A673 (cell line): ENCODE measurements at places on chromosomes 5 and 9. TPM values are rescaled to one million over a fixed set of nuclear protein-coding genes. Genes with fewer than 3 reads are reported as not detected.

DNA sequence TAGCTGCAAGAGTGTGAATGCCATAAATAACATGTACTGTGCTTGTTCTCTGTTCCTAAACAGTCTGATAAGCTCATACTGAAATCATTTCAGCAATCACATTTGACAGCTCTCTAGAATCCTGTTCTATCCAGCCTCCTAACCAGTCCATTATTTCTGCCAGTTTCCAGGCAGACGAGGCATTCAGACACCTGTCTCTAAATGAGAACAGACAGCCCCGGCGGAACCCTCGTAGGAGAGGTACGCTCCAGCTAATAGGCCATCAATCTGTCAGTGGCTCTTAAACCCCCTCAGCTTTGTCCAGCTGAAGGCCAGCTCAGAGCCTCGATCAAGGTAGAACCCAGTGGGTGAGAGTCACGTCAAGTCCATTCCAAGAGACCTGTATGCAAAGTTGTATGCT lies 272.3 kb downstream of the GLIS3 start:
- no peaks in the 10 kb centered on the region for H3K36me3 ChIP-seq
- H3K4me1 ChIP-seq: no peaks in the 10 kb centered on the region
- H3K27me3 ChIP-seq: peaks cover 14% of the 10 kb centered on the region

OLFML2A gene
- total RNA-seq: 1.4 and 2.9 TPM in 2 replicates

CCDC183 gene
- total RNA-seq: 0.46 TPM in 1 of 2 replicates, not detected in the other

SHC3 gene
- total RNA-seq: 5.5 and 6.6 TPM in 2 replicates

DNA sequence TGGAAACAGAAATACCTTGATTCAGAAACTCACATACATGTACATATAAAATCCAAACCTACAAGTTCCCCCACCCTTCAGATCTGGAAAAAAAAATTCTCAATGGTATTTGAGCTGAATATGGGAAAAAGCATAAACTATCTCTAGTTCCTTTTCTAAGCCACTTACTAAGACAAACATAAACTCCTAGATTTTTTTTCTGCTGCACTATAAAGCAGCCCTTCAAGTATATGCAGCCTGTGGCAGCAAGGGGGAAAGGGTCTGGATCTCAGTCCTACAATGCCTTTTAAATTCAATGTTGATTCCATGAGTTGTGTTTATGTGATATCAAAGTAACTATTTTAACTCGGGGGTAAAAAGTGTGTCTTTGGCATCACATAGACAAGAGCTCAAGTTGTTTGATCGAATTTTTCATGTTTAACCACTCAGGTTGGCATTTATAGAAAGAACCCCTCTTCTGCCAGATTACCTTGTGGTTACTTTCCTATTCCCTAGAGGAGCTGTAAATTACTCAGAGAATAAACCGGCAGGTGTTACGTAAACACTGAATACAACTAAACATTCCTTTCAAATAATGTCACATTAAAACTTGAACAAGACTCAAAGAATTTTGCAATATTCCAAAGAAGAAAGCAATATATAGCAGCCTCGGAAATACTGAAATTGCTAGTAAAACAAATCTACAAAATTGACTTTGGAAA lies 91.8 kb upstream of the FER start:
- H3K36me3 ChIP-seq: no peaks in the 10 kb centered on the region
- no peak for DNase-seq
- H3K27me3 ChIP-seq: no peaks in the 10 kb centered on the region

- no peaks in the 10 kb centered on the region for H3K36me3 ChIP-seq
- H3K27ac ChIP-seq: no peak overlapping the region
- DNase-seq: no peak
- no peaks in the 10 kb centered on the region for H3K27me3 ChIP-seq
- H3K4me1 ChIP-seq: no peaks in the 10 kb centered on the region
Observed at GRCh38 chr9:117437283-117437682, 22.4 kb upstream of the ASTN2 start.

DNA sequence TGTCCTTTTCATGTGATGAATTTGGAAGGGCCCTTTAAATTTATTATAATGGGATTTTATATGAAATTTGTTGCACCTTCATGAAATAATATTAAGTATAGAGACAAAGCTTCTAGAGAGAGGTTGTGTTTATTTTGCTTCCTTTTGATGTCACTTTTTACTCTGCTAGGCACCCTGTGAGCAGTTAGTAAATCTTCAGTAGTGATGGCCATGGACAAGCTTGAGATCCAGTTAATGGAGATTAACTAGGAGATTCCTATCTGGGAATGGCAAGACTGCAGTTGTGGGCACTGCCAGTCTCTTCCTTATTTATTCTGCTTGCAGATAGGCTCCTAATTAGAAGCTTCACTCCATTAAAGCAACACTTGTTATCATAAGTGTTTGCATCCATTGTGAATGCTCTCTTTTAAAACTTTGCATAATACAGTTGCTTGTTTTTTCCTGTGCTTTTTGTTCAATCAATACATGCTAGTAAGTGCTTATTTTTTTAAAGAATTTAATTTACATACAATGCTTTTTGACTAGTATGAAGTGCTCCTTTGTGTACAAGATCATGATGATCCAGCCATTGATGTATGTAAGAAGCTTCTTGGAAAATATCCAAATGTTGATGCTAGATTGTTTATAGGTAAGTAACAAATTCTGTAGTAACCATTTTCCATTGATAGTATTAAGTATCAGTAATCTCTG lies 25.9 kb downstream of the UGCG start:
- H3K4me3 ChIP-seq: no peak overlapping the region
- no peaks in the 10 kb centered on the region for H3K27me3 ChIP-seq

GRCh38 chr5:31362931-31363568 lies 168.8 kb downstream of the DROSHA start:
- H3K4me1 ChIP-seq: no peaks in the 10 kb centered on the region
- H3K27me3 ChIP-seq: no peaks in the 10 kb centered on the region
- no peaks in the 10 kb centered on the region for H3K36me3 ChIP-seq
- no peak for DNase-seq
- no peak overlapping the region for H3K27ac ChIP-seq

ANKRD34B gene
- total RNA-seq: not detected in 2 replicates

NPR3 gene
- total RNA-seq: 5.3 and 6.0 TPM in 2 replicates

ARHGEF28 gene
- 3.4 and 3.5 TPM in 2 replicates for total RNA-seq

RAB3C gene
- 0.07 and 0.64 TPM in 2 replicates for total RNA-seq

GRCh38 chr5:65812648-65813047 lies 90.6 kb downstream of the NLN start:
- H3K4me1 ChIP-seq: no peaks in the 10 kb centered on the region
- H3K4me3 ChIP-seq: no peak overlapping the region
- DNase-seq: no peak
- H3K27ac ChIP-seq: no peak overlapping the region
- no peaks in the 10 kb centered on the region for H3K27me3 ChIP-seq
- peaks cover 13% of the 10 kb centered on the region for H3K36me3 ChIP-seq

MYORG gene
- total RNA-seq: 7.8 and 7.9 TPM in 2 replicates

CAST gene
- total RNA-seq: 66.8 and 72.5 TPM in 2 replicates

DNA sequence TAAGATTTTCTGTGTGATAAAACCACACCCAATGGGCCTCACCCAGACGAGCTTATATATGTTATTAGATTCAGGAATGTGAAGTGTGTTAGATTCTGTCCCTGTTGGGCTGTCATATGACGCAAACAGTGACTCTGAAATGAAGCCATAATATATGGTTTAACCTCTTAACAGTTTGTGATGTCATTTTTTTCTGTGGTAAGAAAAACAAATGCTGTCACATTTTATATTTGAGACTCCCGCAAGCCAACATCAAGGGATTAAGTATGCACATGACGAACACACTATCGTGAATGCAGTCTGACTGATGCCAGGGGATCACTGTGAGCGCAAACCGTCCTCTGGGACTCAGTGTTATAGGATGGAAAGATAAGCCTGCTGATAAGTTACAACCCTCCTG lies 321.7 kb downstream of the SH3GL2 start:
- no peak for DNase-seq
- no peaks in the 10 kb centered on the region for H3K36me3 ChIP-seq
- H3K27me3 ChIP-seq: peaks cover 9% of the 10 kb centered on the region
- no peak overlapping the region for H3K27ac ChIP-seq

GRCh38 chr5:155481182-155481581 lies 467.6 kb downstream of the KIF4B start:
- H3K4me3 ChIP-seq: no peak overlapping the region
- peaks cover 5% of the 10 kb centered on the region for H3K27me3 ChIP-seq
- no peak overlapping the region for H3K27ac ChIP-seq
- no peak for DNase-seq
